Left cardiac atrium (tissue), 4 donors: ENCODE measurements at places on chromosomes 16 and 17. TPM values are rescaled to one million over a fixed set of nuclear protein-coding genes. Genes with fewer than 3 reads are reported as not detected.

DNA sequence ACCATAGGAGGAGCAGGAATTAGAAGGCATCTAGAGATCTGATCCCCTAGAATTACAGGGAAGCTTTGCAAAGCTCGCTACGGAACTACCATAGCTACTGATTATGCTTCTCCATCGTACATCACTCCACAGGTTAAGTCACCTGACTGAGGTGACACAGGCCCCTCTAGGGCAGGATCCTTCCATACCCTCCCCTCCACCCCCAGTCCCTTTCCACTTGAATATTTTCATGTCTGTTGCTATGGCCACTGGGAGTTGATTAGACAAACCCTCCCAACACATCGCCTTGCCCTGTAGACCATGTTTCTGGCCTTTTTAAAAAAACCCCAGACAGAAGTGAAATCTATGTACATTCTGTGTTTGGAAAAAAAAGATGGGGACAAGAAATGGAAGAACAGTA lies 287.1 kb downstream of the SOX9 start:
- DNase-seq, result no peak

Gene PRRT2
- total RNA-seq, result 3.0 TPM

Gene LHX1
- total RNA-seq, result not detected

- no peak for DNase-seq
Measured at GRCh38 chr16:69852815-69853214, 90.7 kb downstream of the WWP2 start.

DNA sequence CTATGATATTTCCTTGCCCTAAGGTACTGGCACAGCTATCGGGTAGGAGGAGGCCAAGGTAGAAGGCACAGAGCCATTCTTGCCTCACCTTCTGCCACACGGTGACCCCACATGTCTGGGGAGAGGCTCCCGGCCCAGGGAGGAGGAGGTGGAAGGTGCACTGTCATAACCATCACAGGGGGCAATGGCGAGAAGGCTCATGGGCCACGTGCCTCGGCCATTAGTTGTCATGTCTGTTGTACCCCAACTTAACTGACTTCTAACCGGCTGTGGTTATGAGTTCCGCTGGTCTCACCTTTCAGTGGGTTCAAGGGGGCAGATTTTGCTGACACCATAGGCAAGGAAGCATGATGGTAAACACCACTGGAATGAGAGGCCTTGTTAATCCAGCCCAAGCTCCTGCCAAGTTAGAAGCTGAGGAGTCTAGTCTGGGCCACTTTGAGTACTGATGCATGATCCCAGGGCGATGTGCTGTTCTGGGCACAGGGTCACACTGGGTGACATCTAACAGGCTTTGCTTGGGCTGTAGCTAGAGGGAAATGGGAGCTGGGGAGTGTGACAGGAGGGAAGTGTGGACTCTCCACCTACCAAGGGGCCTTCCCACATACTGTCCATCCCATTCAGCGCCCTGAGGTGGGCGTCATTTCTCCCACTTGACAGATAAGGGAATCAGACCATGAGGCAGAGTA lies 39.6 kb downstream of the HLF start:
- no peak for DNase-seq

Gene LYZL6
- not detected for total RNA-seq

GRCh38 chr17:36184023-36184765 lies 7.8 kb upstream of the TBC1D3B start:
- no peak for DNase-seq

DNA sequence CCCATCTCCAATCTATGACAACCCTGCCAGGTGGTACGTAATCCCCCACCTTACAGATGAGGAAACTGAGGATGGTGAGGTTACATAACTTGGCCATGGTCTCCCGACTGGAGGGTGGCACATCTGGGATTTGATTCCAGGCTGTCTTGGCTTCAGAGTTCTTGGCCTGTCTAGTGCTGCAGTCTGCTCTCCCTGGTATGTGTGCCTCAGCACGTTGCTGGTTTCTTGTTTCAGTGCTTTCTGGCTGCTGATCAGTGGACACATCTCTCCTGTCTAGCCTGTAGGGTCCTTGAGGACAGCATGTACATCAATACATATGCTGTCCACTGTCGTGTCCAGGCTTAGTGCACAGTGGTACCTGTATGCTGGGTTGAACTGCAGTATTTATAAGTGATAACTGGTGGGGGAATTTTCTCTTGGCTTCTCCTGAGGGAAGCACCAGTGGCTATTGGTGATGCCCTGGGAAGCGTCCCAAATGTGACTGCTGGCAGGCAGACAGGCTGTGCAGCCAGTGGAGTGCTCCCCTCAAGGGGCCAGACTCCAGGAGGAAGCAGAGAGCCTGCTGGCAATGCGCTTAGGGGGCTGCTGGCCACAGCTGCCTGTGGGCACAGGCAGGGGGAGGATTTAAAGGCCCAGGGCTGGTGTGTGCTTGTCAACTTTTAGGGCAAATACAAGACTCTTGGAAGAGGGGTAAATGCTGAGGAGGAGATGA lies 14.4 kb downstream of the CTRL start:
- DNase-seq, result peak; percentile 59

Gene C17orf100
- total RNA-seq, result 0.63 TPM

Gene AP2B1
- total RNA-seq, result 152 TPM

DNA sequence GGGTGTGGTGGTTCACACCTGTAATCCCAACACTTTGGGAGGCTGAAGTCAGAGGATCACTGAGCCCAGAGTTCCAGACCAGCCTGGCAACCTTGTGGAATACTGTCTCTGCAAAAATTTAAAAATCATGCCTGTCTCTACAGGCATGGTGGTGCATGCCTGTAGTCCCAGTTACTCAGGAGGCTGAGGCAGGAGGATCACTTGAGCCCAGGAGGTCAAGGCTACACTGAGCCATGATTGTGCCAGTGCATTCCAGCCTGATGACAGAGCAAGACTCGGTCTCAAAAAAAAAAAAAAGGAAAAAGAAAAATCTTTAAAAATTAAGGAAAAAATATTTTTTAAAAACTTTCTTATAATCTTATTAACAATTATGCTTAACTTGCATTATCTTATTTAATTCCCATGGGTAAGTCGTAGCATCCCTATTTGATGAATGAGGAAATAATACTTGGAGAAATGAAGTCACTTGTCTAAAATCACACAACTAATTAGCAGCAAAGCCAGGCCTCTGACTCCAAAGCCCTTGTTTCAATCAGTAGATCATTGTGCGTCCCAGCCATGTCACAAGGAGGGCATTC lies 13.6 kb downstream of the MFSD11 start:
- no peak for DNase-seq

DNA sequence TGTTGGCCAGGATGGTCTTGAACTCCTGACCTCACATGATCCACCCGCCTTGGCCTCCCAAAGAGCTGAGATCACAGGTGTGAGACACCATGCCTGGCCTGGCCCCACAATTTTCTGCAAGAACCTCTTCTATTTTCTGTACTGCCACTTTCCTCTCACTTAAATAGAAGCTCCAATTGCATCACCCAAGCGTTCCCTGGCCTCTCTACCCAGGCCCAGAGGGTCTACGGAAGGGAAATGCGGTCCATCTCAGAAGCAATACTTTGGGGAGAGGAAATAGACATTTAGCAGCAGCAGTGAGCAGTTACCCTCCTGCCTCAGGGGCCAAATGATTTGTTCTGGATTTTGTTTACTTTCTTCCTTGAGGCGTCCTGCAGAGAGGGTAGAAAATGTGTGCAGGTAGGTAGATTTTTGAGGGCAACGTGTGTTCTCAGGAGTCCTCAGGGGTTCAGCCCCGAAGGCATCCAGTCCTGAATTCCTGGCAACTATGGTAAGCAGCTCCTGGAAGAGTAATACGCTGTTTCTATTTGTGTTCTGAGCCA lies 11.0 kb downstream of the SLC6A4 start:
- DNase-seq, result no peak

Gene GDPD3
- total RNA-seq, result 2.6 TPM

DNA sequence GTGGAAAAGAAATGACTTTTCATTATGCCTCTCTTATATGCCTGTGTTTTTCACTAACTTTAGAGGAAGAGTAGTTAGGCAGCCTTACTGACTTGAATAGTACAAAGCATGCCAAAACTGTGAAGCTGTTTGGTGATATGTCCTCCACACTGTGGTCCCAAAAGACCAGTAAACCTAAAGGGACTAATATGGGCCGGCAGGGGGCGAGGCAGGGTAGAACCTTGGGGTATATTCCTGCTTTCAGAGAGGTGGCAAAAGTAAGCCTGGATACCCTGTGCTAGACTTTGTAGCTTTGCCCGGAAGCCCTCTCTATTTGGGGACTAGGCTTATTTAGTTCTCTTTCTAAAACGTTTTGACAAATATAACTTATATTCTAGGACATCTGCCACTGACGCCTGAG lies 36.5 kb upstream of the VWA3A start:
- no peak for DNase-seq

DNA sequence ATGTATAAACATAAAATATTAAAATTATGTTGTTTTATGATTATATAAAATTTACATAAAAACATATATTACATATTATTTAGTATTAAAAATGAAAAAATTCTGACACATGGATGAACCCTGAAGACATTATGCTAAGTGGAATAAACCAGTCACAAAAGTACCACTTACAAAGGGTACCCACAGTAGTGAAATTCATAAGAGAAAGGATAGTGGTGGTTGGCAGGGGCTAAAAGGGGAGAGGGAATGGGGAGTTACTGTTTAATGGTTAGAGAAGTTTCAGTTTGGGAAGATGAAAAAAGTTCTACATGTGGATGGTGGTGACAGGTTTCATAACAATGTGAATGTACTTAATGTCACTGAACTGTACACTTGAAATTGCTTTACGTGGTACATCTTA lies 41.4 kb downstream of the FBXL20 start:
- DNase-seq, result no peak

- no peak for DNase-seq
Measured at GRCh38 chr16:73527187-73527586, 479.3 kb upstream of the ZFHX3 start.

Gene TEX14
- total RNA-seq, result 0.32 TPM

Gene FLII
- 204 TPM for total RNA-seq

- DNase-seq, result no peak
Measured at GRCh38 chr17:63537991-63538692, 12.1 kb upstream of the DCAF7 start.

Gene HCRT
- total RNA-seq, result not detected
